Activated CD8-positive, alpha-beta T cell treated with anti-CD3 and anti-CD28 coated beads for 36 hours (primary cell): ENCODE measurements at places on chromosomes 12 and 14. TPM values are rescaled to one million over a fixed set of nuclear protein-coding genes. Genes with fewer than 3 reads are reported as not detected.
A peak's percentile ranks its signal among the peaks of the same experiment; 100 is the strongest.

- H3K27ac ChIP-seq, result no peak overlapping the region
- no peaks in the 10 kb centered on the region for H3K27me3 ChIP-seq
- no peak for DNase-seq
- H3K4me1 ChIP-seq, result no peaks in the 10 kb centered on the region
These were observed 8.5 kb downstream of the PLEKHD1 start for GRCh38 chr14:69493038-69493437.

The TMEM120B gene
- 11.7 TPM for total RNA-seq

The PLD4 gene
- total RNA-seq, result not detected

DNA sequence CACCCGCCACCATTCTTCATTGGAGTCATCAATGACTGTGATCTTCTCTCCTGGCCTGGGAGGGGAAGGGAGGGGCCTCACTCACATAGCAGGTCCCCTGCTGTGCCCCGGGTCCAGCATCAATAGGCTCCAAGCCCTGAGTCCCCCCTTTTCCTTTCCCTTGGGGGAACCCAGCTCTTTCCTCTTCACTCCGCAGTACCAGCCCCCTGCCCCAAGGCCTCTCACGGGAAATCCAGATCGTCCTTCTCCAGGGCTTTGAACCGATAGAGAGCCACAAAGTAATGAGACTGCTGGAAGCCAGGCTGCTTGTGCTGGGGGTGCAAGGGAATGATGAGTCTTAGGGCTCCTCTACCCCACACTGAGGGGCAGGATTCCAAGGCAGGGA lies 6.7 kb downstream of the STAC3 start:
- no peak for DNase-seq
- H3K27ac ChIP-seq, result no peak overlapping the region
- peaks cover 44% of the 10 kb centered on the region for H3K4me1 ChIP-seq
- peak overlapping the region; percentile 60 for H3K4me3 ChIP-seq
- no peaks in the 10 kb centered on the region for H3K36me3 ChIP-seq

DNA sequence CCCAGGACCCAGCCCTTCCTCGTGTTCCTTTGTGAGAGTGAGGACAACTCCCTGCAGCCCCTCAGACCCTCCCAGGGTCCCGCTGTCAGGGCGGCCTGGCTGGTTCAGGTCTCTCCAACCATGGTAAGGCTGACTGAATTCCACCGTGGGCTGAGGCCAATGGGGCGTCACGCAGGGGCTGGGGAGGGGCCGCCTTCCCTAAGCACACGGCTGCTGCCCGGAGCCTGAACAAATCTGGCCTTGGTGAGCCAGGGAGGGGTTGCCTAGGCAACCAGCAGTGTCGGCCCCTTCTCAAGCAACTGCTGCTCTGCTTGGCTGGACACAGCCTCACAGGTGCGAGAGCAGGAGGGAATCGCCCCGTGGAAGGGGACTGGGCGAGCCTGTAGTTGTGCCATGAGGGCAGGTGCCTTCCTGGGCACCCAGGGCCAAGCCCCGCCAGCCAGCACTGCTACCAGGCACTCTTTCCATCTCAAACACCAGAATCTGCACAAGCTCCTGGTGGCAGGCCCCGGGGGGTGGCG lies 37.0 kb upstream of the GALNT9 start:
- no peak overlapping the region for H3K4me3 ChIP-seq
- DNase-seq, result no peak
- H3K27ac ChIP-seq, result no peak overlapping the region
- no peaks in the 10 kb centered on the region for H3K4me1 ChIP-seq

DNA sequence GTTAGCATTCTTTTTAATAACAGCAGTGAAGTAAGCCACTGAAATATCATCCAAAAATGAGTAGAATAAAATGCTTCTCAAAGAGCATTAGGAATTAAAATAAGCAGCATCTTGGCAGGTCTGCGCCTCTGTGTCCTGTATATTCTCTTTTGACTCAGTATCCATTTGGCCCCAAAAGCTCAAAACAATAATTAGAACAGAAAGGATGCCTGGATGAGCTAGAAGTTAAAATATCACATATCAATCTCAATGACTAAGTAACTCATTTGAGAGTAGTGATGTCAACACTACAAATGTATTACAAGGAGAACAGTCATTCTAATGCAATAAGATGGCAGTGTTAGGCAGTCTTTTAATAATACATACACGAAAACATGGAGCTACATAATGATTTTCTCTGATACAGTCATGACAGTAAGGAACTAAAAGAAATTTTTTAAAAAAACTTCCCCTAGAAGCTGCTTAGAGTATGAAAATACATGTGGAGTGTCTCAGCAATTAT lies 160.9 kb upstream of the ABCD2 start:
- H3K27me3 ChIP-seq, result no peaks in the 10 kb centered on the region
- peaks cover 2% of the 10 kb centered on the region for H3K36me3 ChIP-seq
- no peak overlapping the region for H3K4me3 ChIP-seq
- H3K4me1 ChIP-seq, result no peaks in the 10 kb centered on the region

The MMP17 gene
- not detected for total RNA-seq

DNA sequence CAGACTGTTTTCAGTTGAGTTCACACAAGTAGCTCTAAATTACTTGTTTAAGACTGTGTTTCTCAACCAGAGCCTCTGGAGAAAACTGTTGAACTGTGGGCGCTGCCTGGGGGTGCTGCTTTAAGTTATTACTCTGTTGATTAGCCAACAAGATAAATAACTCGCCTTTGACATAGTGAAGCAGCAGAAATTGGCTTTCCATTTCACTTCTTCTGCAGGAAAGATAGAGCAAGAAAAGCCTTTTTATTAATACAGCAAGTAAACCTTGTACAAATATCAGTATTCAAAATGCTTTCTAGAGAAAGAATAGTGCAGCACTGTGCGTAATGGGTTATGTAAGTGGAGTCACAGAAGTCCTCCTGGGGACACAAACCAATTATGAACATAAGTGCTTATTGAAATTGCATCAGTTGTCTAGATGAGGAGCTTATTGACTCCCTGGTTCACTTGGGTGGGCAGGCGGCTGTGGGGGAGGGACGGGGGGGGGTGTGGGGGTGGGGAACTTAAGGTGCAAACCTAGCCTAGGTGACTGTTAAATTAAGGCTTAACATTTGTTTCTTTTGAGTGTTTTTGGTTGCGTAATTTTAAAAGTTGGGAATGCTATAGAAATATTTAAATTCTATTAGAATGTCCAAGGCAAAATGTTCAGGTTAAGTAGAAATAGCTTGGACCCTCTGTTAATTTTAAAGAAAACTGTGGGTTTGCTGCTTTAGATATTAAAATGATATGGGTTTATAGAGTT lies 6.3 kb downstream of the FRS2 start:
- H3K4me3 ChIP-seq, result no peak overlapping the region
- DNase-seq, result no peak
- H3K4me1 ChIP-seq, result peaks cover 54% of the 10 kb centered on the region
- no peak overlapping the region for H3K27ac ChIP-seq
- no peaks in the 10 kb centered on the region for H3K27me3 ChIP-seq
- H3K36me3 ChIP-seq, result no peaks in the 10 kb centered on the region

DNA sequence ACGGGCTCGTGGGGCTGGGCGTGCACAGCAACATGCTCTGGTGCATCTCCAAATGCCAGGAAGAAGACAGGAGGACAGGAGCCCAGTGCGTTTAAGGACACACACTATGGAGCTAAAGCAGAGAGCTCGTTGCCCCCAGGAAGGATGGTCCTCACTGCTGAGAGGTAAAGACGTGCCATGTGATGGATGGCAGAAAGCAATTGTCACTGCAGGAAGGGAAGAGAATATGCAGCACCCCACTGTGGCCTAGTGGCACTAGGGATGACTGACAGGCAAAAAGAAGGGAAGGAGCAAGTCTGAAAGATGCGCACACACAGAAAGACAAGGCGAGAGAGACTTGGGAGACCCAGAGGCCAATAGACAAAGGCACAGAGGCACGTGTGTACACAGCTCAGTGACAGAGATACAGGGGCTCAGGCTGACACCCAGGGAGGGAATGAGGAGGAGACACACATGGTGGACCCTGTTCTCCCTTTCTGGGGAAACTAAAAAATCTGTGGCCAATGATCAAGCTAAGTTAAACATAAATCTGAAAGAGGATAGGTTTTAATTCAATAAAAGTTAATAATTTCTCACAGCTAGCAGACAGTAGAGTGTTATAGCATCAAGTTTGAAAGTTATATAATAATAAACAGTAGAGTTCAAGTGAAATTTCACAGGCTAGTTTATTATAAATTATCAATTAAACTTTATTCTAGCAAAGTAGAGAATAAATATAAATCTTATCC lies 78.8 kb downstream of the CRACR2A start:
- no peak overlapping the region for H3K27ac ChIP-seq
- H3K4me1 ChIP-seq, result peaks cover 3% of the 10 kb centered on the region
- H3K4me3 ChIP-seq, result no peak overlapping the region
- peaks cover 14% of the 10 kb centered on the region for H3K36me3 ChIP-seq
- no peaks in the 10 kb centered on the region for H3K27me3 ChIP-seq

DNA sequence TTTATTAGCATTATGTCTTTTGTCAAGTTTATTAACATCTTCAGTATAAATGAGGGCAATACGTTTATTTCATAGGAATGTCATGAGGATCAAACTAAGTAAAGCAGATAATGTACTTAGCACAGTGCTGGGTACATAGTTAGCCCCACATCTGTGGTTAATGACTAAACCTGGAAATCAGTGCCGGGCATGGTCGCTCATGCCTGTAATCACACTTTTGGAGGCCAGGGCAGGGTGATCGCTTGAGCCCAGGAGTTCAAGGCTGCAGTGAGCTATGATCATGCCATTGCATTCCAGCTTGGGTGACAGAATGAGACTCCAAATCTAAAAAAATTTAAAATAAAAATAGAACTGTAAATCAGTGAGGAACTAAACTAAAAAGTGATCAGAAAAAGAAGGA lies 44.8 kb upstream of the GUCY2C start:
- no peak overlapping the region for H3K27ac ChIP-seq
- DNase-seq, result no peak
- H3K4me3 ChIP-seq, result no peak overlapping the region
- no peaks in the 10 kb centered on the region for H3K4me1 ChIP-seq
- no peaks in the 10 kb centered on the region for H3K27me3 ChIP-seq

- H3K27ac ChIP-seq, result no peak overlapping the region
- H3K27me3 ChIP-seq, result peaks cover 3% of the 10 kb centered on the region
- no peaks in the 10 kb centered on the region for H3K4me1 ChIP-seq
- H3K36me3 ChIP-seq, result no peaks in the 10 kb centered on the region
These were observed 27.8 kb upstream of the NEDD1 start for GRCh38 chr12:96879301-96879700.

The FAM90A1 gene
- 0.27 TPM for total RNA-seq

DNA sequence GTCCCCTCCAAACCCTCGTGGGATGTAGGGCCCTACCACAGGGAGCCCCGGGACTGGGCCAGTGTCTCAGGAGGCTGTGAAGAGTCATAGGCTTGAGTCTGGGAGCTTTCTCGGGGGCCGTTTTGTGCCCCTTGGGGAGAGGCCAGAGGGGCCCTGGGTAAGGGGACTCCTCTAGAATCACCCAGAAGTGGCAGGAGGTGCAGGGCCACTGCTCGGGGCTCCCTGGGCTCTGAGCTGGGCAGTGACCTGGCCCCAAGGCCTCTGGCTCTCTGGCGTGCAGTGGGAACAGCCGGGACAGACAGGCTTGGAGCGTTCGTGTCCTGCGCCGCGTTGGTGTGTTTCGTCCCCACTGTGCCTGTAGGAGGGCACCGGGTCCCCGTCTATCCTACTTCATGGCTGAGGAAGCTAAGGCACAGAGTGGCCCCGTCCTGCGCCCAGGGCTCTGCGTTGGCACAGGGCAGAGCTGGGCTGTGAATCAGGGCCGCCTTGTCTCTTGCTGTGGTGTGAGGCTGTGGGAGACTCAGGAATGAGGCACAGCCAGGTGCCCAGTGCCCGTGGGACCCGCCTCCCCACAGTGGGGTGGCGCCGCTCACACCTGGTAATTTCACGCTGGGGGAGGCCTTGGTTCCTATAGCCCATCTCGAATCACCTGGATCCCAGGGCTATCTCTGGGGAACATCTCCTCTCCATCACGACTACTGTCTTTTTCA lies 23.8 kb upstream of the KIF26A start:
- H3K4me3 ChIP-seq, result no peak overlapping the region
- peaks cover 20% of the 10 kb centered on the region for H3K27me3 ChIP-seq
- no peak for DNase-seq
- H3K27ac ChIP-seq, result no peak overlapping the region
- H3K36me3 ChIP-seq, result no peaks in the 10 kb centered on the region

- H3K4me3 ChIP-seq, result no peak overlapping the region
- H3K27me3 ChIP-seq, result peaks cover 9% of the 10 kb centered on the region
- no peak for DNase-seq
- H3K36me3 ChIP-seq, result no peaks in the 10 kb centered on the region
These were observed 42.5 kb downstream of the TPH2 start for GRCh38 chr12:71981149-71981548.

The TC2N gene
- 32.5 TPM for total RNA-seq

- peak overlapping the region; percentile 24 for H3K4me3 ChIP-seq
- H3K27me3 ChIP-seq, result peaks cover 58% of the 10 kb centered on the region
- H3K36me3 ChIP-seq, result no peaks in the 10 kb centered on the region
- H3K27ac ChIP-seq, result no peak overlapping the region
These were observed 55.8 kb upstream of the VRK1 start for GRCh38 chr14:96741151-96741977.

DNA sequence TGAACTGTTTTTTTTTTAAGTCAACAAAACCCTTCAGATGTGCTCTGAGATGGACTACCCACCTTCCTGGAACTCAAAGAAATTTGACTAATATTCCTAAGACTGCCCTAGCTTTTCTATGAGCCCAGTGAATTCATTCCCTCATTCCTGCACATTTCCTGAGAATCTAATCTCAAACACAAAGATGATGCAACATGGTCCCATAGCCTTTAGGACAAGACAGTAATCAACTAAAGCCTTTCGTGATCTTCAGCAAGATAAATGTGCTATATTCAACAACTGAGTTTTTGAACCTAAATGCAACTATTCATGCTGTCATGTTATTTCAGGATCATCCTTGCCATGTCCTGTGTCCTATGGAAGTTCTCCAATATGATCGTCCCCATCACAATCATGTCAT lies 5.0 kb downstream of the SETD3 start:
- H3K36me3 ChIP-seq, result no peaks in the 10 kb centered on the region
- no peaks in the 10 kb centered on the region for H3K27me3 ChIP-seq
- no peak overlapping the region for H3K4me3 ChIP-seq
- H3K4me1 ChIP-seq, result peaks cover 36% of the 10 kb centered on the region

DNA sequence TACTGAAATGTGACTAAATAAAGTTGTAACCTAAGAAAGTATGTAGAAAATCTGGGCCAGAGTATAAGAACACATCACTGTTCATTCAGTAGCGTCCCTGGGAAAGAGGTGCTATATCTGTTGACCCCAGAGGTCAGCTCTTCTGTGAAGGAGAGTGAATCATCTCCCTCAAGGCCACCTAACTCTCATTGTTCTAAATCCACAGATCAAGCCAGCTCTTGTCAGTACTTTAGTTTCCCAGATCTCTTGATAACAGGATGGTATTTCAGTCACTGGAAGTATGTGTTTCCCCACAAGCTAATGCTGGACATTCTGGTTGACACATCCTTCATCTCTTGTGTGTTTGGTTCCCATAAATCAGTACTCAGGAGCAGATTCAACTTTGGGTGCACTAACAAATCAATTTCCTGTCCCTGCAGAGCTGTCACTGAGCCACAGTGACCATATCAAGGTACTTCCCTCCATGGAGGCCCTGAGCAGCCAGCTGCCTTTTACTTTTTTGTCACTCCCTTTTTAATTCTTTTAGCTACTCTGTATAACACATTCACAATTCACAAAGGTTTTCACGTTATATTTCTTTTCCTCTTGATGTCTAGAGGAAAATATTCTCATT lies 7.8 kb downstream of the KRT1 start:
- H3K27ac ChIP-seq, result no peak overlapping the region
- H3K36me3 ChIP-seq, result no peaks in the 10 kb centered on the region
- H3K4me3 ChIP-seq, result no peak overlapping the region

GRCh38 chr12:6960593-6961277 lies 9.6 kb downstream of the PTPN6 start:
- DNase-seq, result peak; percentile 68
- H3K4me1 ChIP-seq, result peaks cover 90% of the 10 kb centered on the region
- peaks cover 72% of the 10 kb centered on the region for H3K36me3 ChIP-seq
- H3K27me3 ChIP-seq, result no peaks in the 10 kb centered on the region

The GNB3 gene
- total RNA-seq, result 1.1 TPM

The MRPS35 gene
- 60.5 TPM for total RNA-seq
